Thyroid gland (tissue), 4 donors: ENCODE measurements at places on chromosomes 16 and 17. TPM values are rescaled to one million over a fixed set of nuclear protein-coding genes. Genes with fewer than 3 reads are reported as not detected.

- peaks cover 16% of the 10 kb centered on the region for H3K36me3 ChIP-seq
- H3K4me3 ChIP-seq: no peak overlapping the region
- no peak overlapping the region for H3K27ac ChIP-seq
Observed at GRCh38 chr17:81102352-81102751, 63.0 kb upstream of the PVALEF start.

- no peaks in the 10 kb centered on the region for H3K27me3 ChIP-seq
- peaks cover 6% of the 10 kb centered on the region for H3K4me1 ChIP-seq
- H3K4me3 ChIP-seq: no peak overlapping the region
- no peaks in the 10 kb centered on the region for H3K36me3 ChIP-seq
Observed at GRCh38 chr16:9151074-9151473, 59.6 kb downstream of the HAPSTR1 start.

Gene SP6
- 5.9 TPM for total RNA-seq

Gene XPO6
- 88.2 TPM for total RNA-seq

- DNase-seq: peak; percentile 96
- no peaks in the 10 kb centered on the region for H3K27me3 ChIP-seq
- H3K4me1 ChIP-seq: peaks cover 48% of the 10 kb centered on the region
- H3K27ac ChIP-seq: peak overlapping the region; percentile 96
- H3K4me3 ChIP-seq: no peak overlapping the region
- no peaks in the 10 kb centered on the region for H3K36me3 ChIP-seq
Observed at GRCh38 chr17:50904518-50905459, 38.6 kb upstream of the TOB1 start.

Gene KRTAP2-3
- not detected for total RNA-seq

DNA sequence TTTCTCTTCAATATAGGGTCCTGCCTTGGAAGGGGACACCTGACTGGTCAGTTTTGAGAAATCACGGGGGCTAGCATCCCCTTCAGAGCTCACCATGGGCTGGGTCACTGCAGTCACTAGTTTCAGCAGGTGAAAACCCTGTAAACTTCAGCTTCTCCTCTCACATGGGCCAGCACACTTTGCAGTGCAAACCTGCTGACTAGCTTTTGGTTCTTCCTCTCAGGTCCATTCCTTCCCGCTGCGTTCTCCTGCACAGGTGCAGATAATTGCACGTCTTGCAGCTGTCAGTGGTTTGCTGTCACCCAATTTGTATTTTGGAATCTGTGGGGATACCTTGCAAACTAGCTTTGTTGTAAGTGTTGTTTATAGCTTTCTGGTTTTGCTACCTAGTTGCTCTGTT lies 95.1 kb downstream of the LYRM1 start:
- H3K4me1 ChIP-seq: no peaks in the 10 kb centered on the region
- H3K4me3 ChIP-seq: no peak overlapping the region
- H3K27ac ChIP-seq: no peak overlapping the region
- H3K36me3 ChIP-seq: no peaks in the 10 kb centered on the region
- H3K27me3 ChIP-seq: no peaks in the 10 kb centered on the region
- DNase-seq: no peak

Gene JMJD8
- 143 TPM for total RNA-seq

DNA sequence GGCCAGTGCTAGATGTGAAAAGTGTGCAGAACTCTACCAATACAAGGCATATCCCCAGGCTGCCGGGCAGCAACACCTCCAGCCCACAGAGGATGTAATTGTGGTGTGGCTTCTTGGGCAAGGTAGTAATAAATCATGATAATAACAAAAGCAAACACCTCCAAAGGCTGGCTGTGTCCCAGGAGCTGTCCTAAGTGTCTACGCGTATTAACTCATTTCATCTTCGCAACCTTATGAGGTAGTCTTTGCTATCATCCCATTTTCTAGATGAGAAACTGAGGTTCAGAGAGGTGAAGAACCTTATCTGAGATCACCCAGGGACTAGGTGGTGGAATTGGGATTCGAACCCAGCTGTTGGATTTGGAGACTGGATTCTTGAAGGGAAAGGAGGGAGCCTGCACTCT lies 5.3 kb downstream of the PDK2 start:
- peaks cover 20% of the 10 kb centered on the region for H3K36me3 ChIP-seq
- no peak overlapping the region for H3K4me3 ChIP-seq
- peaks cover 38% of the 10 kb centered on the region for H3K4me1 ChIP-seq

Gene ERN2
- total RNA-seq: not detected

Gene IGF2BP1
- total RNA-seq: 0.94 TPM

GRCh38 chr17:19424934-19425868 lies 14.2 kb downstream of the RNF112 start:
- H3K4me1 ChIP-seq: no peaks in the 10 kb centered on the region
- H3K36me3 ChIP-seq: no peaks in the 10 kb centered on the region
- no peak overlapping the region for H3K4me3 ChIP-seq
- H3K27ac ChIP-seq: no peak overlapping the region
- no peak for DNase-seq

DNA sequence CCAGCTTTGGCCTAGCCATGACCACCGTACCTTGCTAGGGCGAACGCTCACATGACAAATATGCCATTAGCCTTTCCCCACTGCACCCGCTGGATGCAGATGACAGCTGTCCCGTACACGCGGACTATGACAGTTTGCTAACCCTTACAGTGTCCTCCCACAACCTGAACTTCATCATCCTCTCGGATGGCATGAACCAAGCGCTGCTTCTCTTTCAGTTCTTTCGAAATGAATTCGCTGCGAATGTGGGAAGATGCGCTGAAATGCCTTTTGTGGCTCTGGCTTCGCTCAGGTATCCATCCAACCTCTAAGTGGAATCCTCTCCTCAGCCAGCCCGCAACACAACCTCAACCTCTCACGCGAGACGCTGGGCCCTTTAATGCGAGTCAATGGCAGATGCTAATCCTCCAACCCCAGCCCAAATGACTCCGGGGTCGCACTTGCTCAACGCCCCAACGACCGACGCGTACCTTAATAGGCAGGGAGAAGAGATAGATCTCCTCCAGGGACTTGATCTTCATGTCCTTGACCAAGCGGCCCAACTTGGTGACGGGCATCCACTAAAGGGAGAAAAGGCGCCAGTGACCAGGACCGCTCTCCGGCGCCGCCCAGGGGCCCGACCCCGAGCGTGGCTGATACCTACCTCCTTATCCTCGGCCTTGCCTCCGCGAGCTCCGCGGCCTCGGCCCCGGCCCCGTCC lies 670 bp downstream of the RPS2 start:
- no peak for DNase-seq
- H3K27ac ChIP-seq: peak overlapping the region; percentile 93
- H3K36me3 ChIP-seq: peaks cover 6% of the 10 kb centered on the region
- peaks cover 19% of the 10 kb centered on the region for H3K4me1 ChIP-seq
- H3K27me3 ChIP-seq: no peaks in the 10 kb centered on the region

Gene PRDM7
- not detected for total RNA-seq

DNA sequence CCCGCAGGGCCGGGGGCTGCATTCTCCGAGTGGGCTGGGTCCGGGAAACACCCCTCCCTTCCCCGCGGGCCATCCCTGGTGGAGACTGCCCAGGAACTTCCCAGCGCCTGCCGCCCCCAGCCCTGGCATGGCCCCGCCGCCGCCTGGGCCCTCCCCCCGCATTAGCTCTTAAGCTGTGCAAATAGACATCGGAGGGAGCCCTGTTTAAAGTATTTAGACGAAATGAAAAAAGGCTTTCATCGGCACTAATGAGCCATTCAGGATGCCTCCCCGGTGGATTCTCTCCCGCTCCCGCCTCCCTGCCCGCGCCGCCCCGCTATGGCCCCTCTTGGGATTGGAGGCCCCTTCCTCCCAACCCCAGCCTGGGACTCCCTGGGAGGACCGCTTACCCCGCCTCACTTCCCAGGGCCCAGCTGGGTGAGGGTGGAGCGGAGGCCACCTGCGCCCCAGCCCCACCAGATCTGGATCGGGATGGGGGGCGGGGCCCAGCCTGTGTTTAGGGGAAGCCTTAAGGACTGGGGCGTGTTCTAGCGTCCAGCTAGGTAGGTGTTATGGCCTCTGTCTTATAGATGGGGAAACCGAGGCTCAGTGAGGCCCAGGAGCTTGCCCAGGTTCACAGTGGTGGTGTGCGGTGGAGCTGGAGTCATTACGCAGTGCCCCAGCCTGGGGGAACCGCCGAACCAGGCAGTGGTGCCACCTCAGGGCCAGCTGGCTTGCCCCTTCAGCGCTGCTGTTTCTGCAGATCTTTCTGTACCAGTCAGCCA lies 19.7 kb downstream of the SEZ6 start:
- H3K4me3 ChIP-seq: no peak overlapping the region
- no peaks in the 10 kb centered on the region for H3K27me3 ChIP-seq
- no peaks in the 10 kb centered on the region for H3K4me1 ChIP-seq
- no peak overlapping the region for H3K27ac ChIP-seq
- H3K36me3 ChIP-seq: no peaks in the 10 kb centered on the region
- no peak for DNase-seq

Gene PRSS36
- total RNA-seq: 6.6 TPM

Gene ASPHD1
- not detected for total RNA-seq

- no peak for DNase-seq
- H3K36me3 ChIP-seq: no peaks in the 10 kb centered on the region
- H3K4me1 ChIP-seq: peaks cover 39% of the 10 kb centered on the region
- peaks cover 78% of the 10 kb centered on the region for H3K27me3 ChIP-seq
- H3K27ac ChIP-seq: no peak overlapping the region
Observed at GRCh38 chr17:48726916-48727286, 1.6 kb downstream of the HOXB13 start.

- no peak for DNase-seq
- H3K4me1 ChIP-seq: peaks cover 23% of the 10 kb centered on the region
- no peaks in the 10 kb centered on the region for H3K27me3 ChIP-seq
Observed at GRCh38 chr16:66382171-66382965, 15.9 kb downstream of the CDH5 start.

GRCh38 chr17:61323003-61323908 lies 76.4 kb upstream of the TBX2 start:
- no peaks in the 10 kb centered on the region for H3K36me3 ChIP-seq
- H3K27ac ChIP-seq: peak overlapping the region; percentile 52
- H3K27me3 ChIP-seq: no peaks in the 10 kb centered on the region
- peaks cover 5% of the 10 kb centered on the region for H3K4me1 ChIP-seq
- no peak for DNase-seq

- no peaks in the 10 kb centered on the region for H3K4me1 ChIP-seq
- H3K27me3 ChIP-seq: no peaks in the 10 kb centered on the region
- H3K4me3 ChIP-seq: no peak overlapping the region
- DNase-seq: peak; percentile 61
Observed at GRCh38 chr16:83200005-83200779, 573.4 kb downstream of the CDH13 start.

DNA sequence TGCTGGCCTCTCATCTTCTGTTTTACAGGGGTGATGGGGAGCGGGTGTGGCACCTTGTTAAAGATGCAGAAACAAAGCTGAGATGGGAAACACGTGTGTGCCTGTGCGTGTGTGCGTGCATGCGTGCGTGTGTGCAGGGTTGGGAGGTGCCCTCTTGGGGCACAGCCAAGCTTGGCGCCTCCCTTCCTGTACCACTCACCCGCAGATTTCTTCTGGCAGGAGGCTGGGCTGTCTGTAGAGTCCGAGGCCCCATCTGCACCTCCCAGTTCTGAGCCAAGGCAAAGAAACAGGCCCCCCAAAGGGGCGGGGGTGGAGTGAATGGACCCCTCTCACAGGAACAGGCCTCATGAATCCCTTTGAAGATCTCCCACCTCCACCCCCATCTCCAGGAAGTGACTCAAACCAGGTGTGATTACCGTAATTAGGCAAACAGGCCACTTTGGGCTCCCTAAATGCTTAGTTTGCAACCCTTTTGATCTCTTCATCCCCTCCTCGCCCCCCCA lies 20.9 kb downstream of the TNS4 start:
- peaks cover 4% of the 10 kb centered on the region for H3K4me1 ChIP-seq
- no peak for DNase-seq
- no peak overlapping the region for H3K27ac ChIP-seq
- no peaks in the 10 kb centered on the region for H3K36me3 ChIP-seq
- H3K4me3 ChIP-seq: no peak overlapping the region
- H3K27me3 ChIP-seq: no peaks in the 10 kb centered on the region

DNA sequence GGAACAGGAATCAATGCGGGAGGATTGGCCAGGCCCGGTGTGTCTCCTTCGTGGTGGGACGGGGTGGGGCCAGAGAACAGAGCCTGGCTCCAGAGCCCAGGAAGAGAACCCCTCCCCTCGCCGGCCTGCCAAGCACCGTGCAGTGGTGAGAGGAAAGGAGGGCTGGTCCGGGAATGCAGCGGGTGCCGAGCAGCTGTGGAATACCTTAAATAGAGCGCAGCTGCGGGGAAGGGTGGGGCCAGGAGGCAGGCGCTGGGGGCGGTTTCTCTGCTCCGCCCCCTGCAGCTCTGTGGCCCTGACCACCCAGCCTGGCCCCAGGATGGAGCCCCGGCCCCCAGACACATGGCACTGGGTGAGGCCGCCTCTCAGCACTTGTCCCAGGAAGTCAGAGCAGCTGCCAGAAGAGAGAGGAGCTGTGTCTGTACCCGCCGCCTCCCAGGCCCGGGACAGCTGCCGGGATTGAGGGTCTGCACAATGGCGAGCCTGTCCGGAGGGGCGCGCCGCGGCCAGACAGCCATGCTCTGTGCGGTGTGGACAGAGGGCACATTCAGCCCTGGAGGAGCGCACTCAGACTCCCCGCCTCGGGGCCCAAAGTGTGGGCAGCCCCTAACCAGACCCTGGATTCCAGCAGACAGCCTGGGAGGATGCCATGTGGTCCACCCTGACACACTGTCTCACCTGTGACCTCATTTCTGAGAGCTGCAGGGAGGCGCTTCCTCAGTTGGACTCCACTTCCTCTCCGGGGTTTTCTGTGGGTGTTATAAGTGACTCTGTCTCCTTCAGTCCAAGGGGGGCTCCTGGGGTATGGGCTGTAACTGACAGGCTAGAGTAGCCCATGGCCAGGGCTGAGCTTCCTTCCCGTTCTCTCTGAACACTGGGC lies 268.8 kb downstream of the SEC14L1 start:
- peak; percentile 59 for DNase-seq
- no peak overlapping the region for H3K4me3 ChIP-seq
- no peaks in the 10 kb centered on the region for H3K27me3 ChIP-seq
- peak overlapping the region; percentile 36 for H3K27ac ChIP-seq
- peaks cover 19% of the 10 kb centered on the region for H3K4me1 ChIP-seq
- H3K36me3 ChIP-seq: no peaks in the 10 kb centered on the region

DNA sequence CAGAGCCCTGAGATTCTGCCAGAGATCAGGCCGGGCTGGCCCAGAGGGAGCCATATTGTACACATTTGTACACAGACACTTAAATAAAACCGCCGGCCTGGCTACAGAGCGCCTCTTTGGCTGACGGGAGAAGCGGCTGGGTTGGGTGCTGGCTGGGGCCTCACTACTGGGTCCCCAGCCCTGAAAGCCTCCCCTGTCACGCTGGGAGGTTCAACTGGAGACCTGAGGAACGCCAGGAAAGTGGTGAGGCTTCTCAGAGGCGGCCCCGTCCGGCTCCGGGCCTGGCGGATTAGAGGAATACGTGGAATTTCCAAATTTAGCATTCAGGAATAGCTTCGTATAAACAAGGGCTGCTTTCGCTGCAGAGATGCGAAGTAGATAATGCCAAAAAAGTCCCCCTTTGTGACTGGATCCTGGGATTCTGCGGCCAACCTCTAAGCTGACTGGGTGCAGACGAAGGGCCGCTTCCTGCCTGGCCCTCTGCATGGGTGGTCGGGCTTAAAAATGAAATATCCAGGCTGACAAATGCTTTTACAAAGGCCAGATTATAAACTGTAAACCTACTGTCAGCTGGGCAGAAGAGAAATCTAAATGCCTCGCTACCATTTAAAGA lies 252.4 kb downstream of the IRF8 start:
- no peaks in the 10 kb centered on the region for H3K36me3 ChIP-seq
- H3K27ac ChIP-seq: no peak overlapping the region
- H3K4me3 ChIP-seq: no peak overlapping the region

Gene SMURF2
- total RNA-seq: 26.3 TPM

Gene ACSM5
- 5.6 TPM for total RNA-seq

Gene ZDHHC7
- total RNA-seq: 54.9 TPM

Gene CCL17
- total RNA-seq: not detected

- H3K36me3 ChIP-seq: no peaks in the 10 kb centered on the region
- H3K27me3 ChIP-seq: no peaks in the 10 kb centered on the region
- H3K27ac ChIP-seq: no peak overlapping the region
- no peak overlapping the region for H3K4me3 ChIP-seq
- H3K4me1 ChIP-seq: no peaks in the 10 kb centered on the region
Observed at GRCh38 chr17:9402590-9403199, 172.9 kb downstream of the STX8 start.
